ENCODE measurements at places on chromosomes 12 and 14.
A peak's percentile ranks its signal among the peaks of the same experiment; 100 is the strongest.

- no peak for DNase-seq
These were observed 180.8 kb downstream of the ERC1 start for GRCh38 chr12:1171657-1172408.

DNA sequence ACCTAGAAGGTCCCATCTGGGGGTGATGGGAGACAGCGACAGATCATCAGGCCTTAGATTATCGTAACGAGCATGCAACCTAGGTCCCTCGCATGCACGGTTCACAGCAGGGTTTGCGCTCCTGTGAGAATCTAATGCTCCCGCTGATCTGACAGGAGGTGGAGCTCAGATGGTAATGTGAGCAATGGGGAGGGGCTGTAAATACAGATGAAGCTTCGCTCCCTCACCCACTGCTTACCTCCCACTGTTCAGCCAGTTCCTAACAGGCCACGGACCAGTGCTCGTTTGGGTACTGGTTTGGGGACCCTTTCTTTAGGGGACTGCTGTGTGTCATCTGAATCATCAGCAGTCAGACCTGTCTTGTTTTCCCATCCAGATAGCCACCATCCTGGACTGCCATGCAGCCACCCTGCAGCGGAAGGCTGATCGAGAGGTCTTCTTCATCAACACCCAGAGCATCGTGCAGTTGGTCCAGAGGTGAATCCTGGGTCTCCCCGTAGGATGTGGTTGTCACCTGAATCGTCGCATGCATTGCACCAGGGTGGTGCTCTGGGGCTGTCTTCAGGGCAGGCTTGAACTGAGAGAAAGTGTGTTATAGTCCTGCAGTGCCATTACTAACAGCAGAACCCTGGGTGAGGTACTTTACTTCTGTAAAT, 96.2 kb downstream of the ACACB start:
- DNase-seq, result no peak

DNA sequence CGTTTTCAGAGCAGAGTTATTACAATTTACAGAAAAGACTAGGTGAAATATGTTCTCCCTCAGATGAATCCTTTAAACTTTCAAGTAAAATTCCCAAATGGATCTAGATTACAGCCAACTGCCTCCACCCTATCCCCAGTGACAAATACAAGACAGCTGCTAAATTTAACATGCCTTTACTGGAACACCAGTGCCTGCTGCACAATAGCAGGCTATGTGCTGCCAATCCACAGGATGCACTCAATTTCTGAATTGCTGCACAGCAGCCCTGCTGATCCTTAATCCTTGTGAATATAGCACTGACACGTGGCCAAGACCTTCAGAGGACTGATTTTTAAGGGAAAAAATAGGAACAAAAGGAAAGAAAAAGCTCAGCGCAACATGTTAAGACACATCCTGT, 128.9 kb downstream of the CCER1 start:
- no peak for DNase-seq

DNA sequence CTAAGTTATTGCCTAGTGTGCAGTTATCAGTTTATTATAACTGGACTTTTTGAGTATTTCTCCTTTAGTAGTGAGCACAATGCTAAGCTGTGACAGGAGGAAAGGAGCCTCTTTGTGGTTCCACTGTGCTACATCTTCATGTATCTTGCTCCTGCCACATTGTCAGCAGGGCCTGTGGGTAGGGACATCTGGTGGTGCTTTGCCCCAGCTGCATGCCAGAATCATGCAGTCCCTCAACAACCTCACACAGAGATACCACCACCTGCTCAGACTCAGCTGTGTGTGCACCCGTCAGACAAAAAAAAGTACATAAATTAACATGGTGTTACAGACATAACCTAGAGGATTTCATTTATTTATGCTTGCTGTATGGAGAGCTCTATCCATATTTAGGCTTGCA, 51.1 kb downstream of the MIS18BP1 start:
- DNase-seq, result peak; percentile 3

DNA sequence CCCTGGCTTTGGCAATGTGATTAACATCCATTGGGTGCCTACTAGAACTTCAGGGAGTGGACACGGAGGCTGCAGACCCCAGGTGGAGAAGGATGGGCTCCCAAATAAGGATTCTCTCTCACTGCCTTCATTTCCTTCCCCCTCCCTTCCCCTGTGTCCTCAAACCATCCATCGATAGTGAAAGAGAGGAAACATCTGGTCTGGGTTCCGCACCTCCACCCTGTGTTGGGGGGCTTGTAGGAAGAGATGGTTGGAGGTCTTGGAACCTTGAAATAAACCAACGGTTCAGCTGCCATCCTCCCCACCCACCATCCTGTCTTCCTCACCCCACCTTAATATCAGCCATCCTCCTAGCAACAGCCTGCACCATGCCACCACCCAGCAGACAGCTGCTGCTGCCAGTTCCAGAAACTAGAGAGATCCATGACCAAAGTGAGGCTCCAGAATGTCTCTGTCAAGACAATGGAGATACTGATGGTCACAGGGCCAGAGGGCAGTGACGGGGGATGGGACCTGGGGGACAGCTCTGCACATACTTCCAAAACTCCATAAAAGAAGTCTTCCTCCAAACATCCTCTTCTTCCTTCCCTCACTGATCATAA, 153.1 kb upstream of the CCND2 start:
- no peak for DNase-seq

DNA sequence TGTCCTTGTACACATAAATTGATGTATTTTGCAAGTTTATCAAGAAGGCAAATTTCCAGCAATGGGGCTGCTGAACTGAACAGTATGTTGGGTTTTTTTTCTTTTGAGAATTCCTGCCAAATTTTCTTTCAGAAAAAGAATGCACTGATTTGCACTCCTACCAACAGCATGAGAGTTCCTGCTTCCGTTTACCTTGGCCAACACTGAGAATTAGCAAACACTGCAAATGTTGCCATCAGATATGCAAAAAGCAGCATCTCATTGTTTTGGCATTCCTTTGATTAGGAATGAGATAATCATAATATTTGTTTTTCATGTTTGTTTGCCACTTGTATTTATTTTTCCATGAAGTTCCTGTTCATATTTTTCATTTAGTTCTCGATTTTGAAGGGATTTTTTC, 82.4 kb downstream of the RTN1 start:
- DNase-seq, result no peak

GRCh38 chr14:39733741-39734140, 301.5 kb upstream of the FBXO33 start:
- no peak for DNase-seq

Measured in brain microvascular endothelial cell (primary cell).